ENCODE measurements at places on chromosomes 2 and 18.

- DNase-seq: no peak
Observed at GRCh38 chr2:237253046-237253702, 160.8 kb downstream of the COL6A3 start.

GRCh38 chr2:112615051-112615450 is 30.6 kb downstream of the CHCHD5 start:
- no peak for DNase-seq

DNA sequence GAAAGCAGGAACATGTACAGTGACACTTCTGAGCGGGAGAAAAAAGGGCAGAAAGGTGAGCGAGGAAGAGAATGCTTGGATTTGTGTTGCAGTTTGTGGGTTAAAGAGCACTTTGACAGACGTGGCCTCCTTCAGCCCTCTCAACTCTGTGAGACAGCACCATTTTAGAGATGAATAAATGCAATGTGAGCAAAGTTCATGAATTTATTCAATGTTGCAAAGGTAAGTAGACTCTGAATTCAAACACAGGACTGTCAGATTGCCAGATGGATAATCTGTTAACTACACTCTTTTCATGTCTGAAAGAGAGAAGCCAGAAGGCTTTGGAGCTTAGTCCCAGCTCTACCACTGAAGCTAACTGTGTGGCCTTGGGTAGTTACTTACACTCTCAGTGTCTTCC is 47.7 kb downstream of the BOD1L2 start:
- no peak for DNase-seq

- no peak for DNase-seq
Observed at GRCh38 chr2:136377423-136378382, 259.8 kb upstream of the CXCR4 start.

- DNase-seq: no peak
Observed at GRCh38 chr2:47058003-47058931, 96.8 kb downstream of the STPG4 start.

Data from CD4-positive, alpha-beta T cell (primary cell).